Right cardiac atrium (tissue), 5 donors: ENCODE measurements at places on chromosomes 4 and X. TPM values are rescaled to one million over a fixed set of nuclear protein-coding genes. Genes with fewer than 3 reads are reported as not detected.

Gene CACNA1F
- 0.78 TPM for total RNA-seq

Gene NXF3
- total RNA-seq, result 2.0 TPM

Gene IRAK1
- total RNA-seq, result 33.2 TPM

DNA sequence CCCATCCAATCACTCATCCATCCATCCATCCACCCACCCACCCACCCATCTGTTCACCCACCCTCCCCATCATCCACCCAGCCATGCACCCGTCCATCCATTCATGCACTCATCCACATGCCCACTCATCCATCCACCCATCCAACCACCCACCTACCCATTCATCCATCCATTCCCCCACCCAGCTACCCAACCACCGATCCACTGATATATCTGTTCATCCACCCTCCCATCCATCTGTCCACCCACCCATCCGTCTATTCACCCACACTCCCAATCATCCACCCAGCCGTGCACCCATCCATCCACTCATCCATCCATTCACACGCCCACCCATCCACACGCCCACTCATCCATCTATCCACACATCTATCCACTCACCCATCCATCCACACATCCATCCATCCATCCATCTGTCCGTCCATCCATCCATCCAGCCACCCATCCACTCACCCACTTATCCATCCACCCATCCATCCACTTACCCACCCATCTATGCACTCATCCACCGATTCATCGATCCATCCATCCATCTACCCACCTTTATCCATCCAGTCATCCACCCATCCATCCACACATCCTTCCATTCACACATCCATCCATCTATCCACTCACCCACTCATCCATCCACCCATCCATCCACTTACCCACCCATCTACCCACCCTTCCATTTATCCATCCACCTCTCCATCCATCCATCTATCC is 28.4 kb downstream of the ASMTL start:
- no peak for DNase-seq

GRCh38 chr4:118120120-118120760 is 86.0 kb downstream of the NDST3 start:
- DNase-seq, result no peak

DNA sequence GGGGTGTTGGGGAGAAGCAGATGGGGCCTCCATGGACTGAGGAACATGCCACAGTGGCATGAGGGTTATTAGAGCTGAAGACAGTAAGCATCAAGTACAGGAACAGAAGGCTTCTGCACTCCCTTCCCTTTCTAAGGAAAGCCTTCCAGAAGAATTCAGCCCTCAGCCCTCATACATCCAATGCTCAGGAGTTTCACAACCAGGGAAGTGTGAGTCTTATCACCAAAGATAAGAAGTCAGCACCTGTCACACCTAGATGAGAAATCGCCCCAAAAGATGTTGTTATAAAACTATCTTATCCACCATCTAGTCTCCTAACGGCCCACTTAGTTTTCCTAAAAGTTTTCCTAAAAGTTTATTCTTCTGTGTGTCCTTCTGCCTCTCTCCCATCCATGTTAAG is 78.0 kb upstream of the STS start:
- no peak for DNase-seq
